ENCODE measurements at places on chromosomes 13 and 19. TPM values are rescaled to one million over a fixed set of nuclear protein-coding genes. Genes with fewer than 3 reads are reported as not detected.

Gene ZNF726
- 18.5 TPM for polyA plus RNA-seq

DNA sequence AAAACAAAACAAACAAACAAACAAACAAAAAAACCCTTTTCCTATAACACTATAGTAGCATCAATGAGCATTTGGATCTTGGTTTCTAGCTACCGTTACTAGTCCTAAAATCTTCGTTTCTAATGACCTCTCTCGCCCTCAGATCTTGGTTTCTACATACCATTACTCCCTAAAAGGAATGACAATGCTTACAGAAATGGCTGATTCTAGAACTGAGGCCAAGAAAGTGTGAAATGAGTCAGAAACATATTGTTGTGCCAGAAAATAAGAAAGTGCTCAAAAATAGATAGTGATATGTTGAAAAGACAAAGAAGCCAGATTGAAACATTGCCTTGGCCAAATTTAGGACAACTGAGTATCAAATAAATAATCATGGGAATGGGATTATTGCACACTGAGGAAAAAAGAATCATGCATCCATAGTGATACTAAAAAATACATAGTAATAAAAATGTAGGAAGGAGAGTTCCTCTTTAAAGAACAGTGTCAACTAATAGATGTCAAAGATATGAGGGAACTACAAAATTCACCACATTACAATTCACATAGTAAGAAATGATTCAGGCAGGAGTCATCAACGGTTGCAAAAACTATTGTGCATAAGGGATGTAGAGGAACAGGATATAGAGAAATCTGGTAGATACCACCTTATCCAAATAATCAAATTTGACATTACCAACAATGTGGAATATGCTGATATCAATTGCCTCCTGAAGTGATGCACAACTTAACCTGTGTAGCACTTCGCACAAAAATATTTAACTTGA lies 386.6 kb downstream of the DIAPH3 start:
- no peak for DNase-seq

DNA sequence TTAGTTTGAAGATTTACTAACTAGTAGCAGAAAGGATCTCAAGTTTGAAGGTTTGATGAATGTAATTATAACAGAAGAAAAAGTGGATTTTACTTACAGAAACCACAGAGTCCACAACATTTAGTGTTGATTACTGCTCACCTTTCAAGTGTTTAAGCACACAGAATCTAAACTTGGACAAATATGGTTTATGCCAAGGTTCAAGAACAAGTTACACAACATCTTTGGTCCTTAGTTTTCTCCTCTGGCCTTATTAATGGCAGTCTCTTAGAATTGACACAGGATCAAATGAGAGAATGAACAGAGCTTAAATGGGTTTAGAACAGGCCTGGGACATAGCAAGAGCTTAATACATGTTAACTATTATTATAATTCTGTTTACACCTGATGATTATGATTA lies 133.0 kb downstream of the RBM26 start:
- DNase-seq, result no peak

DNA sequence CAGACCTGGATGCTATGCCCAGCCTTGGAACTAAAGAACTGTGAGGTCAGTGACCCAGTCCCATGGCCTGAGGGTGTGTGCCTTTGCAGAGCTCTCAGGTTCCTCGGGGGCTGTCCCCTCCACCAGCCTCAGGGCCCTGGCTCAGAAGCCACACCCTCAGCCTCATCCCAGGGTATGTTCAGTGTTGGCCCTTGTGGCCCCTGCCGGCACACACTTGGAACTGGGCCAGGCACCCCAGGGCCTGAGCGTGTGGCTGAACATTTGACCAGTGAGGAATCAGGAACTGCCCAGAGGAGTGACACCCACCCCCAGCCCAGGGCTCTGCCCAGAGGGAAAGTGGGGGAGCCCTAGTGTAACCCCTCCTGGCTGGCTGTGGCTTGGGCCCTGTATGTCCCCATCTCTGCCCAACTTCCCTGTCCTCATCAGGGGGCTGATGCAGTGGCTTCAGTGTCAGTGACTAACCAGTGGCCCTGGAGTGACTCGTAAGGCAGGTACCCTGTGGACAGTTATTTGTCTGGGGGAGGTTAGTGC lies 10.0 kb downstream of the NKPD1 start:
- DNase-seq, result no peak

All from left renal cortex interstitium (tissue), 4 donors.